ENCODE measurements at places on chromosomes 16 and 17.

GRCh38 chr17:73878923-73879322 lies 234.7 kb upstream of the SDK2 start:
- no peak for DNase-seq

DNA sequence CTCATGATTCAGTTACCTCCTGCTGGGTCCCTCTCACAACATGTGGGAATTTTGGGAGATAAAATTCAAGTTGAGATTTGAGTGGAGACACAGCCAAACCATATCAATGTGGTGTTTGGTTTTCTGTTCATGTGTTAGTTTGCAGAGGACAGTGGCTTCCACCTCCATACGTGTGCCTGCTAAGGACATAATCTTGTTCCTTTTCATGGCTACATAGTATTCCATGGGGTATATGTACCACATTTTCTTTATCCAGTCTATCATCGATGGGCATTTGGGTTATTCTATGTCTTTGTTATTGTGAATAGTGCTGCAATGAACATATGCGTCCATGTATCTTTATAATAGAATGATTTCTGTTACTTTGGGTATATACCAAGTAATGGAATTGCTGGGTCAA lies 4.5 kb upstream of the WWOX start:
- DNase-seq, result no peak

GRCh38 chr16:67202956-67203493 lies 4.1 kb downstream of the ELMO3 start:
- DNase-seq, result no peak

- no peak for DNase-seq
These were observed 160.1 kb downstream of the SOX9 start for GRCh38 chr17:72280881-72281280.

GRCh38 chr17:51805765-51806164 lies 352.7 kb downstream of the CA10 start:
- DNase-seq, result no peak

GRCh38 chr17:2400877-2401425 lies at the start of gene MNT:
TSS of gene MNT (minus strand) at chr17:2401060. CDS start at chr17:2400712, 348 bp downstream.
- DNase-seq, result no peak

DNA sequence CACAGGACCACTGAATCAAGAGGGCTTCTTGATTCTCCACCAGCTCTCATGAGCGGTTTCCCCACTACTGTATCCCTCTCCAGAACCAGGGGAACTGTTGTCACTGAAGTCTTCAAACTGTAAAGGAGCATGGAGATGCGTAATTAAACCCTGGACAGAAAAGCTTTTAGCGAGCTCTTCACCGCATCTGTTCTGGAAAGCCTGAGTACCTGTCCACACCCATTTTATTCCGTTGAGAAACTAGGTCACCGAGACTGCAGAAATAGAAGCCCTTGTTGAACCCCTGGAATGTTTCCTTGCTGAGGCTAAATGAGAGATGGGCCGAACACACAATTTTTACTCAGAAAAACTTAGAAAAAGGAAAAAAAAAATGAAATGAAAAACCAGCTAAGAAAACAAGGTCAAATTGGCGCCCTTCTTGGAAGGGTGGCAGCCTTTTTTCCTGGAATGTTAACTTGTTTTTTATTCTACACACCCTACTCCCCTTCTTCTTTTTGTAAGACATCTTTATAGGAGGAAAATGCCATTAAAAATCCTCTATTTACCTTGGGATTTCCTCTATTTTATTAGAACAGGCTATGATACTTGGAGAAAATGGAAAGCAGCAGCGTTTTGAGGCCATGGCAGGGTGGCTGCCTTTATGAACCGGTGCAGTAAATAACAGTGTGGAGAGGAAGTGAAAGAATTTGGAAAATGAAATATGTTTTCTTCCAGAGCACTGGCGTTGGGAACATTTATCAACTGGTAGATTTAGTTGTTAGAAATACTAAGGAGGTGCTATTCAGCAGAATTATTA lies 52.6 kb upstream of the CRISPLD2 start:
- no peak for DNase-seq

DNA sequence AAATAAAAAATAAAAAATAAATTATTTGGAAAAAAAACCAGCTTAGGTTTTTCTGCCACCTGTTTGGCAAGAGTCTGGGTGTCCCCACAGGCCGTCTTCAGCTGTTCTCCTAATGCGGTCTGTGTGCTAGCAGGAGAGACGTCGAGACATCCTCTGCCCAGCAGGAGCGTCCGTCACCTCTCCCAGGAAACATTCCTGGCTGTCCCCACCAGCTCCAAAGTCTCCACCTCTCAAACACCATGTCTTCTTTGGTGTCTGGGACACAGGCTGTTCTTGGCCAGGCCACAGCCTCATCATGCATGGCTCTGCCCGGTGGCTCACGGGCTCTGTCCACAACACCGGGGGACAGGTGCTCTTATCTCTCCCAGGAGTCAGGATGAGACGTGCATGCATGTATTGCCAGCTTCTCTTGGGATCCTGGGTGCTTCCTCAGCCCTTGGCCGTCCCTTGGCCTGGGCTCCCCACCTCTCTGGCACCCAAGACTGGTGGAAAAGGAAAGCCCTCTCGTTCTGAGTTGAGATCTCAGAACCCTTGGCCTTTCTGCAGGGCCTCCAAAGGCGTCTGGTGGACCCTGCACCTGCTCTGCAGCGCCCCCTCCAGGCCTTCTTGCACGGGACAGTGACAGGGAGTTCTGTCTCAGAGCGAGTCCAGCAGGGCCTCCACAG lies 84.9 kb upstream of the CBX4 start:
- no peak for DNase-seq

- DNase-seq, result no peak
These were observed 68.0 kb upstream of the CREBBP start for GRCh38 chr16:3948378-3948995.

DNA sequence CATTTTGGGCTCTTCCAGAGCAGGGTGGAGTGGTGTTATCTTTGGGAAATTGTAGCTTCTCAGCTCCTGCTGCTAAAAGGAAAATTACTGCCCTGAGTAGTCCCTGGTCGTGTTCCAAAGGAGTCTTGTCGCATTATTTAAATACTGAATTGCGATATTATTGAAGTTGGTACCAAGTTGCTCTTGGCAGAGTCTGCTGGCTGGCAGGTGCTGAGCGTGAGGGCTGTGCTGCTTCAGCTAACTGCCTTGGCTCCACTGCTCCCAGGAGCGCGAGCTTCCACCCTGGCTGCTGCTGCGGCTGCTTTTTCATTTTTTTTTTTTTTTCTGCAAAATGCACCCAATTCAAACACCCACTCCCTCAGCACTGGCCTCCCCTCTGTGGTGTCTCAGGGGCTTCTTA lies 289.8 kb downstream of the MAF start:
- no peak for DNase-seq

- DNase-seq, result no peak
These were observed 295.4 kb downstream of the TOX3 start for GRCh38 chr16:52251495-52251894.

DNA sequence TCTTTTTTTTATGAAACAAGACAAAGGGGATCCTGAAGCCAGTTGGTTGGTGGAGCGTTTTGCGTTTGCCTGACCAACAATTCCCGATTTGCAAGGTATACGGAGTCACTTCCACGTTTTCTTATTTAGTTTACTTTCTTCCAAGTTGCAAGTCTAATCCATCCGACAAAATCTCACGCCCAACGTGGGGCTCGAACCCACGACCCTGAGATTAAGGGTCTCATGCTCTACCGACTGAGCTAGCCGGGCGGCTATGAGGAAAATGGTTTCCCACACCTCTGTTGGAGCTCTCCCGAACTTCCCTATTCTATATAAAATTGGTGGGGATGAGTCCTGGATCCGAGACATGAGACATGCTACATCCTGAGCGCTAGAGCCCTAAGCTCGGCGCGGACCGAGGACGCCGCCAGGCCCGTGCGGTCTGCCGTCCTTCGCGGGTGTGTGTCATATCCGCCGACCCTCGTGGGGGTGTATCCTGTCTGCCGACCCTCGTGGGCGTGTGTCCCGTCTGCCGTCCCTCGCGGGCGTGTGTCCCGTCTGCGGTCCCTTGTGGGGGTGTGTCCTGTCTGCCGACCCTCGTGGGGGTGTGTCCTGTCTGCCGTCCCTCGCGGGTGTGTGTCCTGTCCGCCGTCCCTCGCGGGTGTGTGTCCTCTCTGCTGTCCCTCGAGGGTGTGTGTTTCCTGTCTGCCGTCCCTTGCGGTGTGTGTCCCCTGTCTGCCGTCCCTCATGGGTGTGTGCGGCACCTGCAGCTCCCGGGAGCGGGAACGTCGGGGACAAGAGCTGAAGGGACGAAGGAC lies 22.6 kb downstream of the ZNF213 start:
- DNase-seq, result no peak

- DNase-seq, result no peak
These were observed 729 bp downstream of the DDX28 start for GRCh38 chr16:68022278-68022727.

DNA sequence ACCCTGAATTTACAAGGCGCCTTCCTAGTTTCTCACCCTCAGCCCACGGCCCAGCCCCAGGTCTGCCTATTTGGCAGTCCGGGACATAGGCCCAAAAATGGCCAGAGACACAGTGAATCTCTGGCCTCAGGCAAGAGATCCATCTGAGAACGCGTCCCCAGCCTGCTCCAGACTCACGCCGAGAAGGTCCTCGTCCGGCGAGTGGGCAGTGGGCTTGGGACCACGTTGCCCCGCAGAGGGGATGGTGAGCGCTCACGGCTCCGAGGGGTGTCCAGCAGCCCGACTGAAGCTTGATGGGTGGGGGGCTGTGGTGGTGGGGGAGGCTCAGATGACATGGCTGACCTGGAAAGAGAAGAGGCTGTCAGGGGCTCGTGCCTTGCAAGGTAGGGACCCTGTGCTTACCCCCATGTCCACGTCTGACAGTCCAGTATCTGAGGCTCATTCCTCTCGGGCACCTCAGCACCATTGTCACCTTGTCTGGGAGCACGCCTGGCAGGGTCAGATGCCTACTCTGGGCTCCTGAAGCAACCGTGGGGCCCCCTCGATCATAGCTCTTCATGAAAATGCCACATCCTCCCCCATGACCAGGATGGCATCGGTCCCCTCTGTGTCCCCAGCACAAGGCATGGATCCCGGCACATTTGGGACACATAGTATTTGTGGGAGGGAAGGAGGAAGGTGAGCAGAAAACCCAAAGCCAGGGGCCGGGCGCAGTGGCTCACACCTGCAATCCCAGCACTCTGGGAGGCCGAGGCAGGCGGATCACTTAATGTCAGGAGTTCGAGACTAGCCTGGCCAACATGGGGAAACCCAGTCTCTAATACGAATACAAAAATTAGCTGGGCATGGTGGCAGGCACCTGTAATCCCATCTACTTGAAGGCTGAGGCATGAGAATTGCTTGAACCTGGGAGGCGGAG lies 9.6 kb downstream of the CARHSP1 start:
- no peak for DNase-seq

DNA sequence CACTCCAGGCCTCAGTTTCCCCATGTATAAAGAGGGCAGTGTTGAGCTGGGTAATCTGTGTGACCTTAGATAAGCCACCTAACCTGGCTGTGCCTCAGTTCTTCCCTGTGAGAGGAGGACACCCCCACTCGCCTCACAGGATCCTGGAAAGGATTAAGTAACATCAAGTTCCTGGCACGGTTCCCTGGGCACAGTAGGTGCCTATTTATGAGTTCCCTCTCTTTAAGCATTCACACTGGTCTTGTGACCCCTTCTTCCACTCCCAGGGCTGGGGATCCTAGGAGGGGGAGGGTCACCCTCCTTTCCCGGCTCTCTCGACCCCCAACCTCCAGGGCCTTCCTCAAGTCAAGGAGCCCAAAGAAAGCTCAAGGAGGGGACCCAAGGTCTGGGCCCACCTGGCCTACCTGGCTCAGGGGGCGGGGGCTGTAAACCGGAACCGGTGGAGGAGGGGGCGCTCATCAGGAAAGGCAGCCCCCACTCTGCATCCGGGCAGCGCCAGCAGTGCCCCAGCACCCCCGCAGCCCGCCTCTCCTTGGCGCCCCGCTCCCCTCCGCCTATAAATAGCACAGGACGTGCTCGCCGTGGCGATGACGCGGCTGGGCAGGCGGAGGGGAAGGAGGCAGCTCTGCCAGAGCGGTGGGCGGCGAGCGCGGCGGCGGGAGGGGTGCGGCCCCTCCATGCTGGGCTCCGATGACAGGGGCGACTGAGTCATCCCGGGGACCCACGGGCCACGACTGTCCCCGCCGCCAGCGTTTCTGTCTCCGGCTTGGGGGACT lies 9.4 kb downstream of the RPL19 start:
- no peak for DNase-seq

DNA sequence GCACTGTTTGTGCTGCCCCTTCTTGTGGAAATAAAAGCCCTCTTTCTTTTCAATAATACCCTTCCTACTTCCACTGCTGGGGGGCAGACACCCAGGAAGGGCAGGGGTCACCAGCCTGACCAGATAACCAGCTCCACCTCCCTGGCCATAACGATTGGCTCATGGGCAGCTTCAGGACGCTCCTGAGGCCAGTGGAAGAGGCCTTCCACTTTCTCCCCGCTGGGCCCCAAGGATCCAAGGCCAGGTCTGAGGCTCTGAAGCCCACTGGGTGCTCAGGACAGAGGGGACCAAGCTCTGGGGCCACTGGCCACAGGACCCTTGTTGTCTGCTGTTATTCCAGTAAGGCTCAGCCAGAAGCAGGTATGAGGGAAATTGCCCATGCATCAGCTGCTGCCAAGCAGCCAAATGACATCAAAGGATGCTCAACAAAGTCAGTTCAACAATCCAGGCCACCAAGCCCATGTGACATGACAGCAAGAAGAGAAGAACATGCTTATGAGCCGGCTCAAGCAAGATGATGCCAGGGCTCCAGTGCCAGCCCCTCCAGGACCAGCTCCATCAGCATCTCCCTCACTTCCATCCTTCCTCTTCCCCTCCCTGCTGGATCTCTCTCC lies 238.8 kb downstream of the ZNF423 start:
- DNase-seq, result no peak

DNA sequence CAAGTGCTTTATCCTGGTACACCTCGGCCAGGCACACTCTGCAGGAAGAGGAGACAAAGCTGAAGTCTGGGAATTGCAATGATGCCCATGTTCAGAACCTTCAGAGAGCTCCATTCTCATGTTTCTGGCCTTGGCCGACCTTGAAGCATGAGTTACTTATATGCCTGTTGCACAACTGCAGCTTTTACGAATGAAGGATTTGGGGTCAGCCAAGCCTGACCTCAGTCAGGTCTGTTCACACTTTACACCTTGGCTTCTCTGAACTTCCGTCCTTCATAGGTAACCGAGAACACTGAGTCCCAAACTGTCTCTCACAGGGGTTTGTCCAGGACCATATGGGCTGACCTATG lies 66.7 kb downstream of the GTF3C1 start:
- no peak for DNase-seq

DNA sequence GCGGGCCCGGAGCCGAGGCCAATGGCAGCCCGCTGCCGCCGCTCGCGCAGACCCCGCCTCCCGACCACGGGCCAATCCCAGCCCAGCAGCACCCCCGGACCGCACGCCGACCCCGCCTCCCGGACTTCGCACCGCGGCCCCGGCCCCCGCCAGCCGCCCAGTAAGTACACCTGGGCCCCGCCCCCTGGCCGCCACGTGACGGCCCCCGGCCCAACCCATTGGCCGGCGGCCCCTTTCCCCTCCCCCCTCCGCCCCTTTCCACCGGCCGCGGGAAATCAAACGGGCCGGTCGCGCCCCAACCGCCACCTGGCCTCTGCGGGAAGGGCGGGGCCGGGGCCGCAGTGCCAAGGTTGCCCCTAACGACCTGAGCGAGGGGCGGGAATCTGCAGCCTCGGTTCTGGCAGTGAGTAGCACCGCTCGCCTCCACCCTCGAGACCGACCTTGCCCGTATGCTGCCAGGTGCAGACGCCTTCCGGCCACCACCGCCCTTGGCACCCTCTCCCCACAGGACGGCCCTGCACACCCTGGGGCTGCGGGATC lies at the start of gene YBX2:
Gene YBX2, minus strand, starts transcription at position 26 of the 540 bp plus-strand sequence. CDS start 139 bp downstream, outside the sequence.
- DNase-seq, result no peak

GRCh38 chr16:77344341-77344740 lies 90.5 kb downstream of the ADAMTS18 start:
- no peak for DNase-seq
